IPS-NIHi11 (cell line): ENCODE measurements at places on chromosomes 13 and 19.

DNA sequence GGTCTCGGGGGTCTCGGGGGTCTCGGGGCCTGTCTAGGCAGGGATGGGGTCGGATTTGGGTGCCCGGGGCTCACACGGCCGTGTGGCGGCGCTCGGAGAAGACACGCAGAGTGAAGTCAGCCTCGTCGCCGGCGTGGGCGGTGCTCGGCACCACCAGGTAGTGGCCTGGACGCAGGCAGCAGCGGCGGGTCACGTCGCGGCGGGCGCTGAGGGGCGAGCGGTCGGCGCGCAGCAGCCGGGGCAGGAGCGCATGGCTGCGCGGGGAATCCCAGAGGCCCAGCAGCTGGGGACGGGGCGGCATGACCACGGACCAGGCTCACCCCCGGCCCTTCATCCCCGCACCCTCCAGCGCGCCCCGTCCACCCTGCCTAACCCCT, 8.2 kb downstream of the CAPN12 start:
- peak; percentile 70 for DNase-seq

- no peak for DNase-seq
Measured at GRCh38 chr13:110458594-110459365, 102.7 kb downstream of the RAB20 start.

DNA sequence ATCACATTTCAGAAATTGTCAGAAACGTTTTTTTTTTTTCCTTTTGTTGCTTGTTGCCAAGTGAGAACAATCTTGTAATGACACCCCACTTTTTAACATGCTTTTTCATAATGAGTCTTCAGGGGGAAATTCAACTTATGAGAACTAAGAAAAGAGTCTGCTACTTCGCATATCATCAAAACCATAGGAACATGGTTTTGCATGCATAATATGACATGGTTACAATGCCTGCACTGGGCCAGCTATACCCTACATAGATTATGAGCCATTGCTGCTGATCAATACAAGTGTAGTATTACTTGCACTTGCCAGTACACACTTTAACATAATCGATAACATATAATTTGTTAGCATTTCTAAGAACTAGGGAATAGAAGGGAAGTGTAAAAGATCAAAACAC, 191.0 kb upstream of the NBEA start:
- DNase-seq, result no peak

- no peak for DNase-seq
Measured at GRCh38 chr19:1845642-1846041, 2.6 kb downstream of the REXO1 start.

DNA sequence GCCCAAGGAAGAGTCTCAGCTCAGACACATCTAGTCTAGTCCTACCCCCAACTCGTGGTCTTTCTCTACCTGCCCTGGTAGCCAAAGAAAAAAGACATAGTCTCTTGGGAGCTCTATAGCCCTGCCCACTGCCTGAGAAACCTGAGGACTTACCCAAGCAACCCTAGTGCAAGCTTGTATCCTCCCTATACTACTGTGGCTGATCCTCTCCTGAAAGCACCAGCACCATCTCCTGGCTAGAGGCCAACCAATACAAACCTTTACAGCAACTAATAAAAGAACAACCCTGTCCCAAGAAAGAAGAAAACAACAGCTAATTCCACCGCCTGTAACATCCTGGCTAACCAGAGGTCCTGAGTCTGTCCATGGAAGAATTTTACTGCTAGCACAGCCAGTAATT, 532.4 kb downstream of the SLITRK6 start:
- no peak for DNase-seq
